ENCODE measurements at places on chromosomes 5 and 9. TPM values are rescaled to one million over a fixed set of nuclear protein-coding genes. Genes with fewer than 3 reads are reported as not detected.

The GFI1B gene
- total RNA-seq, result not detected

The FAM53C gene
- 27.0 TPM for total RNA-seq

The TMEM252 gene
- not detected for total RNA-seq

The PLEKHG4B gene
- not detected for total RNA-seq

The PLAC8L1 gene
- total RNA-seq, result 0.37 TPM

Data from activated T-helper 1 cell treated with anti-CD3 and anti-CD28 coated beads, Interleukin-12 subunit alpha, Interleukin-12 subunit beta, Interleukin-2, Interleukin-4 antibody, amounts not matched to agents 30 ng/mL and 10 ng/mL and 1 ng/mL, durations not matched to agents 14 hours and 24 hours and 36 hours (primary cell).